Cardiac fibroblast (primary cell): ENCODE measurements at places on chromosomes 1 and 21.

- DNase-seq, result no peak
Observed at GRCh38 chr1:64480999-64481772, 11.3 kb downstream of the CACHD1 start.

- DNase-seq, result no peak
Observed at GRCh38 chr21:45516071-45516670, 26.1 kb downstream of the SLC19A1 start.

DNA sequence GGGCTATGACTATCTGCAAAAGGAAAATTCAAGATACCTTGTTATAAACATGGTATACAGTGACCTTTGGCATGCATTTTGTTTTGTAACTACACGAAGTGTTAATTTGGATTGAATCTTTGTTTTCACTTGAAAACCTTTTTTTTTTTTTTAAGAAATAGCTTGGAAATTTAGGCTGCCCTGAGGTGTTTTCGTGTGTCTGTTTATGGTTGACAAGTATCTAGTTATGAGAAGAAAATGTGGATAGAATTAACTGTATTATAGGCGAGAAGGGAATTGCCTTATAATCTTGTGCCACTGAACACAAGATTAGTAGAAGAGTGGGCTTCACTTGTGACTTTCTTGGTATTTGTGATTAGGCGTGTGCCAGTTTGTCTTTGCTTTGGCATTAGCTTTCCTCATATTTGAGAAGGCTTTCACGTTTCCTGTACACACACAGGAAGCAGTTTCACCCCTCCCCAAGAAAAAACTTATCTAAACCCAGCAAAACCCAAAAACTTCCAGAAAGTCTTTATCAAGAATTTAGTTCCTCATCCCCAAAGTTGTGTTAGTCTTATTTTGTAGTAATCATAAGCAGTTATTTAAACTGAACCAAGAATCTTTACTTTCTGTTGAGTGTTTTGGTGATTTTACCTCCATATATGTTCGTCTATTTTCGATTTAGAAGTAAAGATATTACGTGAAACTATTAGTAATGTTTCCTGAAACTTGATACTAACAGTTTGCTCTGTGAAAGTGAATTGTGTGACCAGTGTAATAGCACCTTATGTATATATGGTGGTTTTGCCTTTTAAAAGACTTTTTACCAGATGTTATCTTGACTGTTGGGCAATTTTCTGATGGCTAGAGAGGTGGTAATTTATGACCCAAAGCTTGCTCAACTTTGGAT, 3.8 kb downstream of the DYRK1A start:
- peak; percentile 69 for DNase-seq

GRCh38 chr1:243294723-243295121, 38.9 kb downstream of the SDCCAG8 start:
- peak; percentile 88 for DNase-seq

- no peak for DNase-seq
Observed at GRCh38 chr1:93129507-93130099, 50.5 kb downstream of the MTF2 start.

DNA sequence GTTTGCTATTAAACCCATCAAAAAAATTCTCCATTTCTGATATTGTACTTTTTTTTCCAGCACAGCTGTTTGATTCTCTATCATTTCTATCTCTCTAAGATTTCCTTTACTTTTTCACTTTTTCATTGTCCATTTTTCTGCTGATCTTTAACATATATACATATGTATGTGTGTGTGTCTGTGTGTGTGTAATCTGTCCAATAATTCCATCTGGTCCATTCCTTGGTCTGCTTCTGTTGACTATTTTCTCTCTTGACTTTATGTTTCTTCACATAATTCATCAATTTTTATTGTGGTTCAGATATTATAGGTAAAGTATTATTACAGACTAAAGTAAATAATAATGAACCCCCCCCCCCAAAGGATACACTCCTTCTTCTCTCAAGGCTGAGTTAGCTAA, 84.2 kb downstream of the RGS7 start:
- DNase-seq, result no peak

- DNase-seq, result no peak
Observed at GRCh38 chr1:115336741-115337140, 1.3 kb downstream of the NGF start.
